ENCODE measurements at places on chromosomes 12 and 14. TPM values are rescaled to one million over a fixed set of nuclear protein-coding genes. Genes with fewer than 3 reads are reported as not detected.

Gene ORAI1
- total RNA-seq, result 10.5 TPM

DNA sequence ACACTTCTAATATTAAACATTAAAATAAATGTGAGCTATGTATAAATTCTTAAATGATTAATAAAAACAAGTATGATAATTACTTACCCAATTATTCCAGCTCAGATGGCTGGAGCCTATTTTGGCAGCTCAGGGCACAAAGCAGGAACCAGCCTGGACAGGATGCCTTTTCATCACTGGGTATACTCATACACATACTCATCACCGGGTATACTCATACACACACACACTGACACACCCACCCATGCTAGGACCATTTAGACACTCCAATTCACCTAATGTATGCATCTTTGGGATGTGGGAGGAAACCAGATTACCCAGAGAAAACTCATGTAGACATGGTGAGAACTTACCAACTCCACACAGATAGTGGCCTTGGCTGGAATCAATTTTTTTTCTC, 57.9 kb upstream of the CNOT2 start:
- DNase-seq, result no peak

- DNase-seq, result no peak
Measured at GRCh38 chr12:108363565-108363964, 24.5 kb upstream of the CMKLR1 start.

DNA sequence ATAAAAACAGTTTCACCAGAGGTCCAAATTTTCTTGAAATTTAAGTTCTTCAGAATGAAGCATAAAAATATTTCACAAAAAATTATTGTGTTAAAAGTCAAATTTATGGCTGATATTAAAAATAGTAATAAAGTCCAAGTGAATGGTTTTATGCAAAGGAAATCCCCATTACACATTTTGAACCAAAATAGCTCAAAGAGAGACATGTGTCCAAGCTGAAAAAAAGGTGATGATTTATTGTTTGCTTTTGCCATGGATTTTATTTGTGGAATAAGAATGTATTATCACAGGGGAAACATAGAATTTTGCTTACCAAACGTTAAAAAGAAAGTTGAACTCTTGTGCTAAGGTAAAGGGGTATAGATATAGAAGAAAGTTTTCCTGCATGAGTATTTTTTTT, 4.6 kb downstream of the FOXG1 start:
- no peak for DNase-seq

Gene GUCY2C
- 2.1 TPM for total RNA-seq

GRCh38 chr12:10235761-10236631, 23.3 kb downstream of the GABARAPL1 start:
- DNase-seq, result no peak
